ENCODE measurements at places on chromosomes 16 and 17.
A peak's percentile ranks its signal among the peaks of the same experiment; 100 is the strongest.

- DNase-seq, result no peak
These were observed 117.4 kb downstream of the MSI2 start for GRCh38 chr17:57373756-57374155.

GRCh38 chr16:86213437-86214205 is 296.7 kb upstream of the FOXF1 start:
- no peak for DNase-seq

GRCh38 chr16:17273142-17273561 is 197.6 kb downstream of the XYLT1 start:
- DNase-seq, result no peak

DNA sequence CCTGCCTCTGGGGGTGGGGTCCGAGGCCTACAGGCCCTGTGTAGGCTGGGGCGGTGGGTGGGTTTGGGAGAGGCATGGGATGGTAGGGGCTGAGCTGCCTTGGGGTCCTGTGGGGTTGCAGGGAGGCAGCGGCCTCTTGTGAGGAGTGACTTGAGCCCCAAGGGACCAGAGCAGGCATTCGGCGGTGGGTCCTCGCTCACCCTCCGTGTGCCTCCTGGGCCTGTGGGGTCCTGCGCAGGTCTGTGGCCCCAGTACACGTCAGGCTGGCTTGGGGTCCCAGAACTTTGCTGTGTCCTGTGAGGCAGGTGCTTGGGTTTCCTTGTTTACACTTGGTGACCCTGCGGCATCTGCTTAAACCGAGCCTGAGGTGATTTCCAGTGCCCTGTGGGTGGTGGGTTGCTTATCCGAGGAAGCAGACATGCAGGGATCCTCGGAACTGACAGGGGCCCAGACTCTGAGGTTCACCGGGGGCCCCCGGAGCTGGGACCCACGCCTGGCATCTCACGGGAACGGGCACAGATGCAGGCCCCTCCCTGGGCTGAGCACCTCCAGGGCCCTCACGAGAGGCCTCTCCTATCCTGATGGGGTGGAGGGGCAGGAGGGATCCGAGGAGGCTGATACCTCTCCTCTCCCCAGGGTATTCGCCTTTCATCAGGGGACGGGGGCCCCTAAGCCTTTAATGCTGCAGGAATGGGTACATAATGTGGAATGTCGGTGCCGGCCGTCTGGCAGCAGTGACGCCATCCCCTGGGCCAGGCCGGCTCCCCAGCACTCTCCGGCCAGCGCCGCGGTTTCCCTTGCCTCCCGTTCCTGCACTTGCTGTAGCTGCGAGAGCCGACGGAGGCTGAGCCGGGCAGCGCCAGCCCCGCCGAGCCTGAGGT is 7.7 kb downstream of the METRNL start:
- no peak for DNase-seq

DNA sequence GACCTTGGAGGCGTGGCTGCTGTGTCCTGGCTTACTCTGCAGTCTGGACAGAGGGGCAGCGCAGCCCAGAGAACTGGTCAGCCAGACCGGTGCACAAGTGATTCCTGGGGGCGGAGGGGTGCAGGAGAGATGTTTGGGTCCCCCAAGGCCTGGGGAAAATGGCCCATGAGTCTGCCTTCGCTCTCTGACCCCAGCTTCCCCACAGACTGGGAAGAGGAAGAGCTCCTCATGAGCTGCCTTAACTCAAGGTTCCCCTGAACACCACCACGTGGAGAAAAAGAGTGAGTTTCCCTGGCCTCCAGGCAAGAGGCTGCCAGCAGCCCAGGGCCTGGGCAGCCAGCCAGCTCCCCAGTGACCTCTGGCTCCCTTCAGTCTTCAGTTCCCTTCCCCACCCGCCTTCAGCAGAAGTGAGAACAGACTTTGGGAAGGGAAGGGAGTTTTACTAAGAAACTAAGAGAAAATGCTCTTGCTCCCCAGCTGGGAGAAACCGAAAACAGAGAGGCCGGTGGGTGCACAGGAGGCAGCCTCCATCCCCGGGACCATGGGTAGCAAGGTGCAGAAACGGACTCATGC is 2.0 kb upstream of the C17orf99 start:
- peak; percentile 81 for DNase-seq

GRCh38 chr17:29929006-29929532 is 959 bp downstream of the SSH2 start:
- no peak for DNase-seq

DNA sequence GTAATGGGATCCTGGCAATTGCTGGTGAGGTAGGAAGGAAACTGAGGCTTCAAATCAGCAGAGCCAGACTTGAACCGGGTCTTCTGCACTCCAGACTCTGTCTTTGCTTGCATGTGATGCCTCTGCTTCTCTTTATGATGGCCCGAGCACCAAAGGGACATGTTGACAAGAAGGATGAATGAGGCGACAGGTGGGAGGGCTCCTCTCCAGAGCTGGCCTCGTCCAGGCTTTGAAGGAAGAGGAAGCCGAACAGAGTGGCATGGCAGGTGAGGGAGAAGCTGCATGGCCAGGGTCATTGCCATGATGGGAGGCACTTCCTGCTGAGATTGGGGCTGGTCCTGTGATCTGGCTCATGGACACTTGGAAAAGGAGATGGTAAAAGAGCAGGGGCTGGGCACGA is 40.8 kb downstream of the AKAP1 start:
- no peak for DNase-seq

GRCh38 chr16:3036726-3037315 is at the start of gene BICDL2:
Gene BICDL2, minus strand, starts transcription at chr16:3036944. Its CDS starts 1,448 bp downstream, at chr16:3035496.
- DNase-seq, result no peak

DNA sequence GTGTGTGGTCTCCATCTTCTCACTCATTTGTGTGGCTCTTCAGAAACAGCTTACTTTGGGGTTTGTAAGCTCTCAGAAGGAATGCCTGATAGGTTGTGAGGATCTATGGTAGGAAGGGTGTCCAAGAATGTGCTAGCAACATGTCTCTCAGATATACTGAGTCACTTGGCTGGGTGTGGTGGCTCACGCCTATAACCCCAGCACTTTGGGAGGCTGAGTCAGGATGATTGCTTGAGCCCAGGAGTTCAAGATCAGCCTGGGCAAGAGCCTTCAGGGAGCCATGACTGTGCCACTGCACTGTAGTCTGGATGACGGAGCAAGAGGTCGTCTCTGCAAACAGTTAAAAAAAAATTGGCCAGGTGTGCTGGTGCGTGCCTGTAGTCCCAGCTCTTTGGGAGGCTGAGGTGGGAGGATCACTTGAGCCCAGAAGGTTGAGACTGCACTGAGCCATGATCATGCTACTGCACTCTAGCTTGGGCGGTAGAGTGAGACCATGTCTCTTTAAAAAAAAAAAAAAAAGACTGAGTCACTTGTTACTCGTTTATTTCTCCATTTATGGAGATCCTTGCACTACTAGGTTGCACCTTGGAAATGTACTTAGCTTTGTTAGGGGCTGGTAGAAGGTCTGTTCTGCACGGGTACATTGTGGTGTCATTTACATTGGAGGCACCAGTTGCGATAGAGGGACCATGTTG is 232.0 kb downstream of the SNX29 start:
- no peak for DNase-seq

- DNase-seq, result no peak
These were observed 57.3 kb downstream of the CACNG5 start for GRCh38 chr17:66892246-66892645.

DNA sequence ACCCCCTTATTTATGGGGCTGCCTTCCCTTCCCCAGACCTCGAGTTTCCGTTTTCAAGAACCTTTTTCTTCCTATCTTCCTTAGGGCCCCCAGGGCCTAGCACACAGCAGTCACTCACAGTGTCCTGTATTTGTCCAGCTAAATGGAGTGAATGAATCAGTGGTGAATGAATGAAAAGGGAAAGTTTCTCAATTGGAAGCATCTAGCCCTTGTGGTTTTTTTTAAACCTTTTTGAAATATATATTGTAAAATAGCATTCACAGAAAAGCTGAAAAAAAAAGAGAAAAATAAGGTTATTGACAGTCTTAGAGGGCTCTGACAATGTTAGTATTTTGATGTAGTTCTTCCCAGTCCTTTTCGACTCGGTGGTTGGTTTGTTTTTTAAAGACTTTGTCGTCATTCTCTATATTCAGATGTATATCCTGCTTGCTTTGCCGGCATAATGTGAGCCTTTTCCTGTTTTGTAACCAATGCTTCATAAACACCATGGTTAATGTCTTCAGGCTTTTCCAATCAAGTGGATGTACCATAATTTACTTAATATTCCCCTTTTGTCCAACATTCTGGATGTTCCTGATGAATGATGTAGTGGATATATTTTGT is 45.3 kb downstream of the RAI1 start:
- no peak for DNase-seq

DNA sequence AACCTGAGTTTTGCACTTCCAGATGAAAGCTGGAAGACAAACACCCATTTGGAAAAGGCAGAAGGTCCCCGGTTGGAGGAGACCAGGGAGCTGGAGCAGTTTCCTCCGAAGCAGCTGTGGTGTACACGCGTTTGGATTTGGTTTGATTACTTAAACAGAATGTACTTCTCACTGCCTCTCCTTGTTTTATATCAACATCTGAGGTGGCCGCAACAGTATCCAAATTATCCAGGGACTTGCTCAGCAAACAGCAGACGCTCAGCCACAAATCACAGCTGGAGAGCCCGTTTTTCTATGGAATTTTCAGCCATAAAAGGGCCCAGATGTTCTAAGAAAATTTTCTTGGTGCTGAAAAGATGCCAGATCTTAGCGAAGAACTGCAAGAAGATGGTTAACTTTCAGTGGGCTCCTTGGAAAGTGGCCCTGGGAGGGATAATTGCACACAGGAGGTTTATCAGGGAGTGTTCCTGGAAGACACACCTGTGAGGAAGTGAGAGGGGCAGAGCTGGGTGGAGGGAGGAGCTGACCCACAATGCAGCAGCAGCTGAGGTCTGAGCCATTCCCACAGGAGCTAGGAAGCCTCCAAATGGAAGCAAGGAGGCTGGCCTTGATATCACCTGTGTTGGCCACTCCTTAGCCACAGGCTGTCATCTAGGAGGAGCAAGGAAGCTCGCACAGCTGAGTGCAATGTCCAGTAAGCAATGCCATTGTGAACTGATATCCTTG is 28.9 kb upstream of the CDH5 start:
- DNase-seq, result peak; percentile 63

GRCh38 chr16:11151885-11152629 is 103.9 kb downstream of the SOCS1 start:
- no peak for DNase-seq

- DNase-seq, result no peak
These were observed 17.5 kb downstream of the SOCS1 start for GRCh38 chr16:11238272-11239202.

DNA sequence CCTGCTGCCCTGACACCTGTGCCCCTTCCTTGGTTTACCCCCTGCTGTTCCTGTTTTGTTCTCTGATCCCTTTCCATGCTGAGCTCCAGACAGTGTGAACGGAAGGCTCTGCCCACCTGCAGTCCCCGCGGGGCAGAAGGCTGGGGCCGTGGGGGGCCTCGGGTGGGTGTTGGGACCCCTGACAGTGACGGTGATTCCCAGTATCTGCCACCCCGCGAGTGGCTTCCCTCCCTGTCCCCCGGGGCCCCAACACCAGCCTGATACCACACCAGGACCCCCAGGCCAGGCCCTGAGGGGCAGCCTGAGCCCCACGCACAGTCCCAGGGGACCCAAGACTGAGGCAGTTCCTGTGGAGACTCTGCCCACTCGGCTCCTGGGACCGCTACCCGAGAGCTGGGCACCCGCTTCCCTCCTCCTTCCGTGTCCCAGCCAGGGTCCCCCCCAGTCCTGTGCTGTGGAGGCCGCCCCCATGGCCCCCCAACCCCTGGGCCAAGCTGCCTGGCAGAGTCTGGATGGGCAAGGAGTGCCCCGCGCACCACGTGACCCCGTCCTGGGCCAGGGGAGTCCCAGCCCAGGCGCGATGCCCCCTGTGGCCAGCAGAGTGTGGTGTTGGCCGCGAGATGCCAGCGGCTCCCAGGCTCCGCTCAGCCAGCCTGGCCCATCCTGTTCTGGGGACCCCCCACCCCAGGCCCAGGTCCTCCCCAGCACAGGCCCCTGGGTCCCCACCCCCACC is 10.0 kb upstream of the C1QTNF8 start:
- DNase-seq, result peak; percentile 78

- DNase-seq, result no peak
These were observed 96.8 kb downstream of the BRIP1 start for GRCh38 chr17:61766520-61766919.

GRCh38 chr16:81755915-81756614 is 23.0 kb upstream of the PLCG2 start:
- no peak for DNase-seq

DNA sequence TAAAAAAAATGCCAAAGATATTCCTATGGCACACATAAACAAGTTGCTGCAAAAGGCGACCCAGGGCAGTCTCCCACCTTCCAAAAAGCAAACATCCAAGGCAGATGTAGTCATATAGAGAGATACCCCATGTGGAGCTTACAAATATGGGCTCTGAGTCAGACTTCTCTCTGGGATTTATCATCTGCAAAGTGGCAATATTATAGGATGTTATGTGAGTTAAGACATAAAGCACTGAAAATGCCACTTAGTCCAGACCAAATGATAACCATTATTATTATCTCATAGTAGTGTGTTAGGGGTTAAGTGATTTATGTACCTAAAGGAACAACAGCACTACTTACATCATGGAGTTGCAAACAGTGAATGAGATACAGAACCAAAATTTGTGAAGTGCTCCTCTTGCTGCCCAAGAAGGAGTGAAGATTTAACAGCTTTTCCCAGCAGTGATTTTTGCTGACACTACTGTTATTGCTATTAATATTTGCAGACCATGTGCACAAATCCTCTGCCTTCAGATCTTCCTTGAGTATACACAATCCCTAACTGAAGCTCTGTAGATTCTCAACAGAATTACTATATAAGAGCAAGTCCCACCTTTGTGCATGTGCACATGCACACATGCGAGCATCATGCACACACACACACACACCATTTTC is 560.0 kb upstream of the SALL1 start:
- DNase-seq, result no peak

- no peak for DNase-seq
These were observed 2.5 kb upstream of the ARHGAP23 start for GRCh38 chr17:38425744-38426143.

- DNase-seq, result no peak
These were observed 4.6 kb downstream of the UNC119 start for GRCh38 chr17:28547623-28548416.

GRCh38 chr16:86995456-86995855 is 321.7 kb downstream of the C16orf95 start:
- no peak for DNase-seq

DNA sequence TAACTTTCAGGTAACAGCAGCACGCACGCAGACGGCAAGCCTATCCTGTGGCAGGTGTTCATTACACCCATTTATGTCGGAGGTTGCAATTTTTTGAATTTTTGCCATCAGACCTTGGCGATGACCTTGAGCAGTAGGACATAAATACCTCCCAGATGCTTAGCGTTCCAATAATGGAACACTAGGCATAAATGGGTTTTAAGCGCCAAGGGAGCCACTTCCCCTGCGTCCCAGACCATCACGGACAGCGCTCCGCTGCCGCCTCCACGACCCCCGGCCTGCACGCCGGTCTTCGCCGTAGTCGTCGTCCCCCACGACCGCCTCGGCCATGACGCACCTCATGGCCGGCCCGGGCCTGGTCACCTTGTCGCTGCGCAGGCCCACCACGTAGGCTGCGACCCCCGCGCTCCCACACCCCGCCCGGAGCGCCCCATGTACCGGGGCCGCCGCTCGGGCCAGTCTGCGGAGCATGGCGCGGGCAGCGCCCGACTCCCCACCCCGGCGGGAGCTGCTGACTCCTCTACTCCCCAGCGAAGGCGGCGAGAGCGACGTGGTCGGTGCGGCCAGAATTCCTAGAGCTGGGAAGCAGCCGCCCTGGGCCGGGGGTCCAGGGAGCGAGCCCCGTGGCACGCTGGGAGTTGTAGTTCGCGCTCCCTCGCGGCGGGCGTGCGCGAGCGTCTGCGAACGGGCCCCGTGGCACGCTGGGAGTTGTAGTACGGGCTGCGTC is 22.7 kb downstream of the TMEM235 start:
- peak; percentile 92 for DNase-seq

All from left forelimb (tissue), 1 donor.